COLO829 (cell line): ENCODE measurements at places on chromosomes 16 and 17.

DNA sequence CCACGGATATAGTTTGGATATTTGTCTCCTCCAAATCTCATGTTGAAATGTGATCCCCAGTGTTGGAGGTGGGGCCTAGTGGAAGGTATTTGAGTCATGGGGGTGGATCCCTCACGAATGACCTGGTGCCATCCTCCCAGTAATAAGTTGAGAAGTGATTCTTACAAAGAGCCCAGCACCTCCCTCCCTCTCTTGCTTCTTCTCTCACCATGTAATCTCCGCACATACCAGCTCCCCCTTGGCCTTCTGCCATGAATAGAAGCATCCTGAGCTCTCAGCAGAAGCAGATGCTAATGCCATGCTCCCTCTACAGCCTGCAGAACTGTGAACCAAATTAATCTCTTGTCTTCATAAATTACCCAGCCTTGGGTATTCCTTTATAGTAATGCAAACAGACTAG, 41.9 kb upstream of the RBBP6 start:
- no peak for DNase-seq

GRCh38 chr17:509316-509715, 156.7 kb upstream of the RPH3AL start:
- DNase-seq = no peak

DNA sequence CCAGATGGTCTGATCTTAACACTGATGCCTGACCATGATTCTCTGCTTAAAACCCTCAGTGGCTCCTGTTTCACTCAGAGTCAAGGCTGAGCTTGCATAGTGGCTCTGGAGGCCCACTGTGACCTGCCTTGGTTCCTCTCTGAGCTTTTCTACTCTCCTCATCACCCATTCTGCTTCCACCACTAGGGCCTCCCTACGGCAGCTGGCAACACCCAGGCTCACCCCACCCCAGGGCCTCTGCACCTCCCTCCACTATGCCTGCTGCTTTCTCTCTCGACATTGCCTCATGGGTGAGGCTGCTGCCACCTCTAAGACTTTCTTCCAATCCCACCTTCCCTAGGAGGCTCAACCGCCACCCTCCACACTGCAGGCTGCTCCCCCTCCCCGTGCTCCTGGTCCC, 127.6 kb downstream of the IRX3 start:
- DNase-seq = no peak

DNA sequence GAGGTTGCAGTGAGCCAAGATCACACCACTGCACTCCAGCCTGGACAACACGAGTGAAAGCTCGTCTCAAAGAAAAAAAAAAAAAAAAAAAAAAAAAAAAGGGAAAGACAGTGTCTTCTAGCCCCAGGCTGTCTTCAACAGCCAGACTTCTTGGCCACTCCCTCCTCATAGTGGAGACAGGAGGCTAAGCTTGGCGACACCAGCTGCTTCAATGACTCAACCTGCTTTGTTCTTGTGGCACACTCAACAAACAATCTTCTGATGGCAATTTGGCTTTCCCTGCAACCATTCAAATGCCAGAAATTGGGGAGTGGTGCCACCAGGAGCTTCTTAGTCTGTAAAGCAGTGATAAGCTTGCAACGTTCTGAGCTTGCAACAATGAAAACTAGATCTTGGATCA, 290.4 kb upstream of the DYNLRB2 start:
- no peak for DNase-seq

DNA sequence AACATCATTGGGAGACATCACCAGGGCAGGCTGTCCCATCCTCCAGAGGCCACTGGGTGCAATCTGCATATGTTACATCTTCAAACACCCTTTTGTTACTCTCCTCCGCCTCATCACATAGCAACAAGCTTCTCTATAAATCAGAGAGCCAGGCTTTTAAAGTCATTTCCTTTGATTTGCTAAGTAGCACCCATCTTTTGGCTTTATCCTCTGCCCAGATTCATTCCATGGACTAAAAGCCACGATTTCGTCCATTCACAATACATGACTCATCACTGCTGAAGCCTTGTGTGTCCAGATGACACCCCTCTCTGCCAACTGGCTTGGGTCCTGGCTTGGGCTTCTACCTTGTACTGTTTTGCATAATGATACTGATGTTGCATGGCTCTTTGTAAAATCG, 2.0 kb upstream of the KRT38 start:
- peak; percentile 36 for DNase-seq

DNA sequence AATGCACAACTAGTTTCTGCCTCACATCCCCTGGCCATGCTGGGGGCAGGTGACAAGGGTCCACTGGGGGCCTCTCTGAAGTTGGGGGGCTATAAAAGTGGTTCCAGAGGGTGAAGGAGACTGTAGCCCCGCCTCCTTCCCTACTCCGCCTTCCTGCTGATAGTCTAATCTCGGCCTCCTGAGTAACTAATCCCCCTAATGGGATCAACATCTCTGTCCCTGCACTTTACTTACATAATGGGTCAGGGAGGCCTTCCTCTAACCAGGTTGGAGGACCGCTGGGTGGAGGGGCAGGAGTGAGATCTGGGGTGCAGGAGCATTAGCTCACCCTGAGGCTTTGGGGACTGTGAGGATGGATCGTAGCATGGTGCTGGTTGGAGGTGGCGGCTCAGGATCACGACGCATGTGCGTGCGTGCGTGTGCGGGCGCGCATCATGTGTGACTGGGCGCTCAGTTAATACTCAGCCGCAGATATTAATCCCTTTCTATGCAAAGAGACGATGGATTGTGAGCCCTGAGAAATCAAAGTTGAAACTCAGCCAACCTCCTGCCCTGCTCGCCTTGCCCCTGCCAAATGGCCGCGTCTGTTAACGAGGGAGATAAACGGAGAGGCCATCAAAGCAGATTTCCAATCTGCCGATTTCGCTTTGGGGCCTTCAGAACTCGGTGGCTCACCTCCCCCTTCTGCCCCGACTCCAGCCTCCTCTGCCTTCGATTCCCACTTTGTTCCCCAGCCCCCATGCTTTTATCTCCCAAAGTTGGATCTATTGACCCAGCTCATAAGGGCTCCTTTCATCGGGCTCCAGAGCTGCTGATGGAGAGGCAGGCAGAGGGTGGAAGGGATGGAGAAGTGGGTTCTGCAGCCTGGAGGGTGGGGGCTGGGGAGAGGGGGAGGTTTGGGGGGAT, 107.3 kb downstream of the SDK2 start:
- no peak for DNase-seq

- no peak for DNase-seq
These were observed 9.8 kb downstream of the FSCN2 start for GRCh38 chr17:81537856-81538555.

GRCh38 chr16:11968577-11968976, 3.6 kb downstream of the TNFRSF17 start:
- DNase-seq = no peak

GRCh38 chr16:81778231-81778630, 860 bp upstream of the PLCG2 start:
- DNase-seq = no peak

DNA sequence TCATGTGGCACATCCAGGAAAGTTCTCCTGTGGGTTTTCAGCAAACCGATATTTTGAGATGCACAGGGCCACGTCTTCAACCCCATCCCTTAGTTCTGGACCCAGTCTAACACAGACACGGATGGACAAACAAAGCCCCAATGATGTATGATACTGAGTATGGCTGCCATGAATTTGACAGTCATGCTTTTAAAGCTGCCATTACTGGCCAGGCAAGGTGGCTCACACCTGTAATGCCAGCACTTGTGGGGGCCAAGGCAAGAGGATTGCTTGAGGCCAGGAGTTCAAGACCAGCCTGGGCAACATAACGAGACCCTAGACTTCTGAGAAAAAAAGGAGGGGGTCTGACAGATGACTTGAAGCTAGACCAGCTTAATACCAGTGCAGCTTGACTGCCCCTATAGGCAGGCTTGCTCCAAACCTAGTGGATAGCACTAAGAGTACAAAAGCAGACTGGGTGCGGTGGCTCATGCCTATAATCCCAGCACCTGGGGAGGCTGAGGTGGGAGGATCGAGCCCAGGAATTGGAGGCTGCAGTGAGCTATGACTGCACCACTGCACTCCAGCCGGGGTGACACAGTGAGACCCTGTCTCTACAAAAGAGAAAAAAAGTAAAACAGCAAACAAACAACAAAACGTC, 10.8 kb upstream of the ZNF629 start:
- no peak for DNase-seq

DNA sequence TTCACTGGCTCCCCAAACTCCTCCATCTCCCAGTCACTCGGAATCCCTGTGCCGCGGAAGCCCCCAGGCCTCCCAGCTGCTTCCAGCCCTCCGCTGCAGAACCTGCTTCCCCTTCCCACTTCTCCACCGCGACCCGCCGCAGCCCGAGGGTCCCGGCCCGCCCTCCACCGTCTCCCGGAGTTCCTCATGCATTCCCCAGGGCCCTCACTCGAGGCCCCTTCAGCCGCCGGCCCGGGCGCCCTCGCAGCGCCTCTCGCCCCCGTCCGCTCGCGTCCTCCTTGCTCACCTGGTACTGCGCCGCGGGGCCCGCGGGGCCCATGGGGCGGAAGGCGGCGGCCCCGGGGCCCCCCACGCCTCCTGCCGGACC, 329 bp downstream of the SMARCD2 start:
- no peak for DNase-seq

GRCh38 chr17:47829870-47830269, 1.5 kb downstream of the MRPL10 start:
- no peak for DNase-seq

- no peak for DNase-seq
These were observed 1091.6 kb upstream of the EEF2KMT start for GRCh38 chr16:6189216-6189615.

- DNase-seq = no peak
These were observed 75.5 kb downstream of the JPH3 start for GRCh38 chr16:87677830-87678229.

DNA sequence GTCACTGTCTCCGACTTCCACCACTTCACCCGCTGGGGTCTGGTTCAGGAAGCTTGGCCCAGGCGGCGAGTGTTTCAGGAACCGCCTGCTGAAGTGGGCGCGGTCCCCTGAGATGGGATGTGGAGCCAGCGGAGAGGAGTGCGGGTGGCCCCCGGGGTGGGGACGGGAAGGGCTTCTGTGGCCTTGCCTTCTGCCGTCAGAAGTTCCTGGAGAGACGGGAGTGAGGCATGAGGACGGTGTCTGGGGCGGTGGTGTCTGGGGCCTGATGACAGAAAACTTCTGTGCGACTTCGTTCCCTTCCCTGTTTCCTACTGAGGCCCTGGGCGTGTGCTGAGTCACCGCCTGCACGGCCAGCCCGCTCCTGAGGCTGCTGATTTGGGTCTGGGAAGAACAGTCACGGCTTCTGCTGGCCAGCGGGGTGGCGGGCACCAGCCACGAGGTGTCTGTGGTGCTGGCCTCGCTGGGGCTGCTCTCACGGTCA, 12.3 kb upstream of the NLRC3 start:
- no peak for DNase-seq

DNA sequence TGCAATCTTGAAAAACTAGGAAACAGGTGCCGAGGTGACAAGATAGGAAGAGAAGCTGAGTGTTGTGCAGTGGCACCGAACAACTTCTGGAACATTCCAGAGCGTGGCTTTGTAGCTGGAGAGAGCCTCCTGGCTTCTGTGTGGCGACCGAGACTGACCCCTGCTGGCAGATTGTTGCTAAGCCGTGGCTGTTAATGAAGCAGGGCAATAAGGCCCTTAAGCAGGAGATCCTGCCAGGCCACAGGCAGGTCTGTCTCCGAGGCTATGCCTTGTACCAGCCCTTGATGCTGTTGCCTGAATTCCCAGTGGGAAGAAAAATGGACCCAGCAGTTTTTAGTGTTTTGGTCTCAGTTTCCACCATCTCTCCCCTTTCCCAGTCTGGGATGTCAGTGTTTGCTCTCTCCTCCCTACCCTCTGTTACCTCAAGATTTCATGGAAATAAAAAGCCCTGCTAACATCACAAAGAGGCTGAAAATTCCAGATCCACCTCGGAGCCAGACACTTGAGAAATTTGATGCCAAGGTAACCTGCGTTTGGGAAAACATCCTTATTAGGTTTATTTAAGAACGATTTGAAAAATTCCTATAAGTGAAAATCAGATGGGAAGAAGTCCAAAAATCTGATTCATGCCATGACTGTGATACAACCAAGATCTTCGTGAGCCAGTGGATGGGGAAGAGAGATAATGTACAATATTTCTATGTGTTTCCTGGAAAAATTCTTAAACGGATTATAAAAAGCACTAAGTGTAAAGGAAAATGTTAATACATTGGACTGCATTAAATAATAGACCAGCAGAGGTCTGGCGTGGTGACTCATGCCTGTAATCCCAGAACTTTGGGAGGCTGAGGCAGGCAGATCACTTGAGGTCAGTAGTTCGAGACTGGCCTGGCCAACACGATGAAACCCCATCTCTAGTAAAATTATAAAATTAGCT, 265.1 kb downstream of the PRKCA start:
- peak; percentile 81 for DNase-seq

GRCh38 chr16:79734721-79735120, 134.2 kb upstream of the MAF start:
- no peak for DNase-seq

GRCh38 chr17:45273551-45273957, 11.7 kb upstream of the SPATA32 start:
- no peak for DNase-seq

GRCh38 chr17:31481783-31482081, 90.3 kb downstream of the RAB11FIP4 start:
- DNase-seq = no peak

- DNase-seq = peak; percentile 27
These were observed 327.3 kb upstream of the CDH8 start for GRCh38 chr16:62363501-62363900.

GRCh38 chr16:85916141-85916890, 17.4 kb downstream of the IRF8 start:
- DNase-seq = peak; percentile 4

- no peak for DNase-seq
These were observed 14.7 kb downstream of the HOXB4 start for GRCh38 chr17:48563385-48563838.

DNA sequence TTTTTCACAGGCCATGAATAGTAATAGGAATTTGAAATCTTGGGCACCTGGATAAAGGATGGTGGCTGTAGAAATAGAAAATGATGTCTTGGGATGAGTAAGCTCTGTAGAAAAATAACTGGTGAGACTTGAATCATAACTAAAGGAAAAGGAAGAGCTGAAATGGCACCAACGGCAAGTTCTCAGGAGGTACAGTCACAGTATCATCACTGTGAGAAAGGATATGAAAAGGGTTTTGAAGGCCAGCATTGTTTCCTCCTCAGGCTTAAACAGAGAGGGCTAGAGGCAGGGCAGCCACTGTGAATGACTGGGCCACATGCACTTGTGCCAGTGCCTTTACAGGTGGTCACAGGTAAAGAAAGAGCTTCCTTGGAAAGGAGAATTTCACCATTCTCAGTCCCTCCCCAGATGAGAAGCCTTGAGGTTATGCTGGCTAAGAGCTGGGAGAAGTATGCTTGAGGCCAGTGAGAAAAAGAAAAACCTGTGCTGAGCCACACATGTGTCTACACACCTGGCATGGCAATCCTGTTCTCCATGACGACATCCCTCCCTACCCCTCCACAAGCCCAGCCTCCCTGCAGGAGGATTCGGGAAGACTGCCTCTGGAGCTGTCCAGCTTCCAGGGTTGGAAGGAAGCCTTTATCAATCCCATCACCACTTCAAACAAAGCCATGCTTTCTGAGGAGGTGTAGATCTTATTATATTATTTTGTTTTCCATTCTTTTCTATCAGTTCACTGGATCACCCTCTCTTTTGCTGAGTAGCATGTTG, 3.8 kb upstream of the ANKFN1 start:
- no peak for DNase-seq

- no peak for DNase-seq
These were observed 173.8 kb downstream of the RBFOX3 start for GRCh38 chr17:79437081-79437480.

- DNase-seq = no peak
These were observed 20.8 kb downstream of the ATP6V0D1 start for GRCh38 chr16:67460168-67460567.
